ENCODE measurements at places on chromosomes 16 and 17.
A peak's percentile ranks its signal among the peaks of the same experiment; 100 is the strongest.

- no peak for DNase-seq
These were observed 99.7 kb downstream of the ELAC2 start for GRCh38 chr17:12918142-12918541.

DNA sequence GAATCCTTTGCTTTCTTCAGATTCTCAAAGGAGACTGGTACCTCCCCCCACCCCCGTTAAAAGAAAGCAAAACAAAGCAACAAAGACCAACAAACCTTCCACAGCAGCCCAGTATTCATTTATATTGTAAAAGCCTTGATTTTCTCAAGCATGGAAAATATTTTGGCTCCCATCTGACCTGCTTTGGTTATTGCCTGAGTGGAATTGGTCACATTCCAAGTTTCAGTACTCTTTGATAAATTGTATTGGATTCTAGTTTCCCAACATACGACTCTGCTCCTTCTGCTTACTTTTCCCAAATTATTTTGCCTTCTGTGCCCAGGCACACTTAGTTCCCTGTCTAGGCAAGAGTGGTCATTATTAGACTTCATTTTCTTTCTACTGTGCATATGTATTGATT is 1.3 kb downstream of the ABCC11 start:
- DNase-seq, result peak; percentile 25

- DNase-seq, result no peak
These were observed 42.3 kb upstream of the ZKSCAN2 start for GRCh38 chr16:25299792-25300590.

DNA sequence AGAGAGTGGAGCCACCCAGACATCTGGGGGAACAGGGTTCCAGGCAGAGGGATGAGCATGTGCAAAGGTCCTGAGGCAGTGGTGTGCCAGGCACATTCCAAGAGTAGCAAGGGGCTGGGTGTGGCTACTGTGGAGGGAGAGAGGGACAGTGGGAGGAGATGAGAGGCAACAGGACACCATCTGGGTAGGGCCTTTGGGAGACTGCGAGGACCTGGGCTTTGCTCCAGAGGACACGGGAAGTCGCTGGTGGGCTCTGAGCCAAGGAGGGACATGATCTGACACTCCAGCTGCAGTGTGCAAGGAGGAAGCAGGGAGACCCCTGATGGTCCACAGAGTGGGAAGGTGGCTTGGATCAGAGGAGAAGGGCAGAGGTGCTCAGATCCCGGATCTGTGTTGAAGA is 56.7 kb upstream of the MED9 start:
- no peak for DNase-seq

DNA sequence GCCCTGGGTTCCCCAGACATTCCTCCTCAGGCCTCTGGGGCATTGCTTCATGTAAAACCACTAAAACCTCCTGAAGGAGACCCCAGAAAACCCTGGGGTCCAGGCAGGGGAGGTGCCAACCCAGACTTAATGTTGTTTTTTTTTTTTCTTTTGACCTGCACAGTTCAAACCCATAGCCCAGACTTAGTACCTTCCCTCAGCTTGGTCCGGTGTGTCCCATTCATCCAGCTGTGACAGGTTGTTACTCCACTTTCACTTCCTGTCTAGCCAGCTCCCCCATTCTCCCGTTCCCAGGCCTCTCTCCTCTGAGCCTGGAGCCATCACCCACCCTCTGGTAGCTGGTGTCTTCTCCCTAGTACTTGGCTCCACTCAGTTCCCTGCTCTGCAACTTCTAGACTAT is 4.8 kb downstream of the CDR2L start:
- no peak for DNase-seq

DNA sequence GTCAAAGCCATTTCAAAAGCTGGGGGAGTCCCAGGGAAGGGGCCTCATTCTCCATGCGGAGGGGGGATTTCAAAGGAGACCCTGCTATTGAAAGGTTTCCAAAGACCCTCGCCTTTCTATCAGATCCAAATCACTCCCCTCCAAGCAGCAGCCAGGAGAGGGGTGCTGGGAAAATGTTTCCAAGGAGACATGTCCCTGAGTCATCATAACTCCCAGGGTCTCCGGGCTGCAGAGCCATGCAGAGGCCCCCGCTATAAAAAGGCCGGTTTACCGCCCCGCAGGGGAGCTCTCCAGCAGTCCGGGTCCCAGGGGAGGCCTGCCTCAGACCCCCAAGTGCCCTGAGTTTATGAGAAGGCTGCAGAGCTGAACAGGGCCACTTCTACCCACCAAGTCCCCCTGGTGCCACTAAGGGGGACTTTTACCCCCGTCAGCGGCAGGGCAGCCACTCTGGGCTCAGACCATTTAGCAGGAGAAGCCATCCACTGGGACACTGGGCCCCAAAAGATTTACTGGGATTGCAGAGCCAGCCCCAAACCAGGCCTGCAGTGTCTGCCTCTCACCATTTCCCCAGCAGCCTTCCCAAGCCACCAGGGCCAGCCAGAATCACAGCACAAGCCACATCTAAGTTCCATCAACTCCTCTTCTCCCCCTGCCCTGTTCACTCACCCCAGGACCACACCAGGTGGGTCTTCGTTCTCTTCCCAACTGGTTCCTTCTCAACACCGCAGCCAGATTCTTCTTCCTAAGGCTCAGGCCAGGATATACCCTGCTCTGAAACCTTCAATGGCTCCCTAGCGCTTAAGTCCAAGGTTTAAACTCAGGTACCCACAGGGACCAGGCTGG is 234.4 kb downstream of the ZNF423 start:
- no peak for DNase-seq

- peak; percentile 80 for DNase-seq
These were observed 47.2 kb downstream of the ABCC1 start for GRCh38 chr16:15996432-15997109.

- no peak for DNase-seq
These were observed 97.3 kb upstream of the ZNF469 start for GRCh38 chr16:88285514-88285822.

DNA sequence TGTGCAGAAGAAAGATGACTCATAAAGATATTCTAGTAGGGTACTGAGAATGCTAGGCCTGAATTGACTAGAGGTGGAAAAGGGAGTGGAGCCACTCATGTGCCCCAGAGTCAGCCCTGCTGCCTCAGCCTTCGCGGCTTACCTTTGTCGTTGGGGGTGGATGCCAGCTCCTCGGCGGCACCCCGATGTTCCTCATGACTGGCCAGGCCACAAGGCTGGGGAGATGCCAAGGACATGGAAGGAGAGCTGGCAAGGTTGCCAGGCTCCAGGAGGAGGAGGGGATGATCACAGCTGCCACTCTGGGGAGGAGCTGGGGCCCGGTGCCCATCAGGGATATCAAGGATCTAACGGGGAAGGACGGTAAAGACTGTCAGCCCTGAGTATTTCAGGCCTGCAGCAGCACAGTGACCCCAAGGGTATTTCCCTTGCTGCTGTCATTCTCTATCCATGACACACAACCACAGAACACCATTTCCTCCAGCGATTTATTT is 9.7 kb upstream of the SLC35B1 start:
- DNase-seq, result no peak

DNA sequence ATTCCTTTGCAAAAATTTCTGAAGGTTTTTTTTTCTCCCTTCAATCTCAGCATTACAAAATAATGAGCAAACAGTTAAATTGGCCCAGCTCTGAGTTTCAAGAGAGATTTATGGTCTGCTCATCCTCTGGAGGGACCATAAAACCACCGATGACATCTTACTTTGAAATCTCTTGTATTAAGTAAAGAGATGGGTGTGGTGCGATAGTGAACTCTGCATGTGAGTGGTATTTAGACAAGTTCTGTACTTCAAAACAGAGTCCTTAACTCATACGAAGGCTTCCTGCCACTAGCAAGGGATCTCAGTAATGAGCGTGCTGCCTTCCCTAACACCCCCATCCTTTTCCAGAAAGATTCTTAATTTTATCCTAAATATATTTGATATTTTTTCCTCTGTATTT is 2.1 kb downstream of the FAM20A start:
- DNase-seq, result no peak

DNA sequence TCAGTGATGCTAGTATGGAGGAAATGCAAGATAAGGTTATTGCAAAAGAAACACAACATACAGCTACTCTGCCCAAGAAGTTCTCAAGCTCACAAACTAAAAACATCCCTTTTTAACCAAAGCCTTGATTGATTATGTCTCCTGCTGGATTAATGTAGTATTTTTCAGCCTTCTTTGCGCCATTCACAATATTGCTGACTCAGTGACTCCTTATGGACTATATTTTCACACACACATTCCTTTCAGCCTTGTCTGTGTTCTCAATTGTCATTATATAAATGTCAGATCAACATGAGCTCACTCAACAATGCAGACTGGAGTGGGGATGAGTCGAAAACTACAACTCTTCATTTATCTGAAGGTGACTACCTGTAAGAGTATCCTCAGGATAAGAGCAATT is 579.3 kb upstream of the CDH8 start:
- no peak for DNase-seq

- peak; percentile 8 for DNase-seq
These were observed 71.1 kb downstream of the METRNL start for GRCh38 chr17:83150369-83151055.

DNA sequence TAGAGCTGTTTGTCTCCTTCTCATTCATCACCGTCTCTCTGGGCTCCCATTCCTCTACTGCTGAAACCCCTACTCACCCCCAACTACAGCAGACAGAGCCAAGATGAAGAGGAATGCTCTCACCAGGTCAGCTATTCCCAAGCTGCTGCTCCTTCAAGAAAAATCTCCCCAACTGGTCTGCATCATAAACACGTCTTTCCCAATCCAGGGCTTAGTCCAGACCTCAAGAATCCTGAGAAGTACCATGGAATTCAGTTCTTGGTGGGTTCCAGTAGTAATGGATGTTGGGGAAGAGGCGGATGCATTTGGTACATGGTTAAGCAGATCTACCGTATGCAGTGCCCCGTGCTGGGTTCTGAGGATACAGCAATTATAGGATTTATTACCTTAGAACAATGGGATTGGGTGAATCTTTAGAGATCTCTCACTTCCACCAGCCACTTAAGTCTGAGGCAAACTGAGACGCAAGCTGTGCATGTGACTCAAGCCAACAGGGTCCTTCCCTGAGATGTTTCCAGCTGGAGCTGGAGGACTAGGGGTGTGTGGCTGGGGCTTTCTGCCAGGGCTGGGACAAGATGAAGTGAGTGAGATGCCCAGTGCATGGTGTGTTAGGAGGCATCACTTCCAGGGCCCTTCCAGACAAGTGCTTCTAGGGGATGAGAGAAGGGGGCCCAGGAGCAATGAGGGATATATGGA is 232.7 kb upstream of the CDH5 start:
- DNase-seq, result peak; percentile 36

DNA sequence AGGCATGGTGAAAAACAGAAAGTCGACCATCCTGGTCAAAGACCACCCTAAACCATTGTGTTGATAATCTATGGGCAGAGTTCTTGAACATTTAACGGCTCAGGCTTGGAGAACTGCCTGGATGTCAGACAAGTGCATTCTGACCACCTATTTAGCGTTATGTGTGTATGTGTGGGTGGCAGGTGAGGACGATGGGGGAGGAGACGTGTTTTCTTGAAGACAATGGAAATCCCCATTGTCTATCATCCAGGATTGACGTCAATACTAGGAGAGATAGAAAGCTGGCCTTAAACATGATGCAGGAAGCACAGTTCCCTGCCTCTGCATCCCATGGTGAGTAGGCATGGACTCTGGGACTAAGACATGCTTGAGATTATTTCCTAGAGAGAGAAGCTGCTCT is 157.4 kb upstream of the MAF start:
- DNase-seq, result no peak

GRCh38 chr16:54006693-54007092 is 279.9 kb downstream of the IRX3 start:
- no peak for DNase-seq

DNA sequence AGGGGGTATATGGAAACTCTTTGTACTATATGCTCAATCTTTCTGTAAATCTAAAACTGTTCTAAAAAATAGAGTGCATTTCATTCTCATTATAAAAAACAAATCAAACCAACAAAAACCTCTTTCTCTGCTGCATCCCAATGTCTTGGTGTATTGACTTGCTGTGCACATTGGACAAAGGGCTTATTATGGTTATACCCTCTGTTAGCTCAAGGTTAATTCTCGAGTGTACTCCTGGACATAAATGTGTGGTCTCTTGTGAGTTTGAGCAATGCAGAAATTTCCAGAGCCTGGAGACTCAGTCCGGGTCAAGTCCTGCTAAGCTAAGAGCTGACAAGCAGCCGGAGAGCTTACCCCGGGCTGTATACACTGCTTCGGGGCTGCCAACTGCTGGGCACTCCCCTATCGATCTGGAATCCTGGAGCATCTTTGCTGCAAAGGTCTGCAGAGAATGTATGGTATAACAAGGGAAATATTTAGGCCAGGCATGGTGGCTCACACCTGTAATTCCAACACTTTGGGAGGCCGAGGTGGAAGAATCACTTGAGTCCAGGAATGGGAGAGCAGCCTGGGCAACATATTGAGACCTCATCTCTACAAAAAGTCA is 66.2 kb upstream of the BRD7 start:
- no peak for DNase-seq

DNA sequence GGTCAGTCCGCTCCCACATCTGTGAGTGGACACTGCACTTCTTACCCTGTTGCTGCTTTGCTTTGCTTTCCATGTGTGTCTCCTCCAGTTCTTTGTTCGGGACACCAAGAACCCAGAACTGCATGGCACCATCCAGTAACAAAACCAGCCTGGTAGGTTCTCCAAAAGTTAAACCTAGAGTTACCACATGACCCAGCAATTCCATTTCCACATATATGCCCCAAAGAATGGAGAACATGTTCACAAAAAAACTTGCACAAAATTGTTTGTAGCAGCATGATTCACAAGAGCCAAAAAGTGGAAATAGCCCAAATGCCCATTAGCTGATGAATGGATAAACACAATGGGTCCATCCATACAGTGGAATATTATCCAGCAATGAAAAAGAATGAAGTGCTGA is 10.3 kb upstream of the CCL22 start:
- DNase-seq, result no peak

GRCh38 chr17:61723183-61723582 is 132.2 kb upstream of the NACA2 start:
- DNase-seq, result no peak

DNA sequence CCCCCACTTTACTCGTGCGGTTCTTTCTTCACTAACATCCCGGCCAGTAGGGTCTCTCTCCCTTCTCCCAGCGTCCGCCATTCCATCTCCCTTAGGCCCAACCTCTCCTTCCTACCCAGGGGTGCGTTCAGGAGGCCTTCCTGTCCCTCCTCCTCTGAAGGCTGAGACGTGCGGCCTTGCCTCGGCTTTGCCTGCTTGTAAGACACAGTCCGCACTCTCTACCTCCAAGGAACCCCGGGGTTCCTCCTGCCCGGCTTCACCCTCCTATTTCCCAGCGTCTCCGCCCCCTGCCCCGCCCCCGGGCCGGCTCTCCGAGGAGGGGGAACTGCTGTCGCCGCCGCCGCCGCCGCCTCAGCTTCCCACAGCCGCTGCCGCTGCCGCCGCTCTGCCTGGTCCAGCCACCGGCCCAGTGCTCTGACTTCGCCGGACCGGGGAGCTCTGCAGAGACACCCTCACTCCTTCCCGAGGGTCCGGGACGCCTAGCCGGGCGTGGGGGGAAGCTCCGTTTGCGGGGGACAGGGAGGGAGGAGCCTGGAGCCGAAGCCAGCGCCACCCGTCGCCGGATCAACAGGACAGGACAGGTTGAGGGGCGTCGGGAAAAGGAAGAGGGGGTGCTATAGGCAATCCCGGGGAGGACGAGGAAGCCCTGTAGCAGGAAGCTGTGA is 1.2 kb upstream of the FGF11 start:
- no peak for DNase-seq

- DNase-seq, result no peak
These were observed 2.5 kb upstream of the IGF2BP1 start for GRCh38 chr17:48994549-48995303.

GRCh38 chr17:16968786-16969185 is 3.1 kb downstream of the TNFRSF13B start:
- DNase-seq, result no peak
